ENCODE measurements at places on chromosomes 11 and 22.

- no peak for DNase-seq
These were observed 4.2 kb downstream of the PRRG4 start for GRCh38 chr11:32833921-32834320.

DNA sequence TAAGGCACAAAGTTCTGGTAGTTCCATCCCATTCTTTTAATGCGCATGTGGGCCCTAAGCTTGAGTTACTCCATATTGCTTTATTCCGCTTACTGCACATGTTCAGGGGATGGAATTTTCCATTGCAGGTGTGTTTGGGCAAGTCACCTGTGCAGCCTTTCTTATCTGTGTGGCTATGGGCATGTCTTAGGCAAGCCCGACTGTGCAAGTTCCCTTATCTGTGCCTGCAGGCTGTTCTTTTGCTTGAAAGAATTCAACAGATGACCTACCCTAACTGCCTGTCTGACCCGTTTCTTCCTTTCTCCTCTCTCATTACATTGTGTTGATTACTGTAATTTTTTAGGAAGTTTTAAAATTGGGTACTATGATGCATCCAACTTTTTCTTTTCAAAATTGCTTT is 363.6 kb downstream of the TTC28 start:
- DNase-seq = no peak

- no peak for DNase-seq
These were observed 14.1 kb downstream of the FAM181B start for GRCh38 chr11:82719361-82720105.

GRCh38 chr11:57477507-57478189 is 17.3 kb downstream of the RTN4RL2 start:
- peak; percentile 67 for DNase-seq

GRCh38 chr11:108886005-108886659 is 221.3 kb downstream of the DDX10 start:
- DNase-seq = no peak

DNA sequence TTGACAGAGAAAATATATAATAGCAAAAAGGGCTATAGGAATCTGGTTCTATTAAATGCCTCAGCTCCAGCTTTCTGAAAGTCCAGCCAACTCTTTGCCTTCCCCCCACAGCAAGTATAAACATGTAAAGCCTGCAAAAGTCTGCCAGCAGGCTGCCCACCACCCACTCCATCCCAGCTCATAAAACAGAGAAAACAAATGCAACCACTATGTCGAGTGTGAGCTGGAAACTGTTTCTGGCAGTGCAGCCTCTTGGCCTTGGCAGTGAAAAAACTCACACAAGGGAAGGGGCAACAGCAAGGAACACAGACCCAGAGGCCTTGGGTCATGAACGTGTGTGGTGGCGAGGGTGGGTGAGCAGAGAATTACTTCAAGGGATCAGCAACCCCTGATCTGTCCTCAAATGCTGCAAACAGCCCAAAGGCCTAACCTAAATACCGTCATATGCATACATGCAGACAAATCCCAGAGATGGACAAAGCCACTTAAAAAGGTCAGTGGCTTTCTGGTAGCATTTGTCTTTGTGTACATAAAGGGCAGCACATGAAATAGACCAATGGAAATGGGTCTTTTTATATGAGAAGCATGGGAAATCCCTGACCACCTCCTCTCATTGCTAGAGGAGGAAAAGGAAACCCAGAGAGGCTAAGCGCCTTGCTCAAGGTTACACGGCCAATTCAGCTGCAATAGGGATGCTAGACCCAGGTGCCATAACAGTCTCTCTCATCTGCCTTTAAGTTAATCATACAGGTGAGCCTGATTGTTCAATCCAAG is 74.8 kb downstream of the NAT10 start:
- DNase-seq = no peak

- DNase-seq = no peak
These were observed 767 bp downstream of the SLC43A1 start for GRCh38 chr11:57514538-57515331.

DNA sequence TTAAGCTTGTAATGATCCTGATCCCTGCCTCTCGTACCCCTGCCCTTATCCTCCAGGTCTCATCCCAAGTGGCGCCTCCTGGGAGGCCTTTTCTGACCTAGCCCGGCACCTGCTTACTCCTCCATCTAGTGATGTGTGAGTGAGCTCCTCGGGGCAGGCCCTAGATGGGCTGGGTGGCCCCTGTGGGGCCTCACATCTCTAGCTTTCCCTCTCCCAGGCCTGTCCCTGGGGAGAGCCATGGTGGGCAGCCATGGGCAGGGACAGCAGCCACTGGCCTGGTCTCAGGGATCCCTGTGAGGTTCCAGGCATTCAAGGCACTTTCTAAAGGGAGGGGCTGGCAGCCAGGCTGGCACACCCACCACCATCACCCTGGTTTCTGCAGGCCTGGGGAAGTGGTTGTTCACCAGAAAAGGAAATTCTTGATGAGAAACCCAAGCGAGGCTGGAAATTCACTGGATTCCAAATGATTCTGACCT is 27.9 kb downstream of the GNAZ start:
- no peak for DNase-seq

GRCh38 chr11:66956689-66957290 is 1.4 kb downstream of the PC start:
- DNase-seq = no peak

DNA sequence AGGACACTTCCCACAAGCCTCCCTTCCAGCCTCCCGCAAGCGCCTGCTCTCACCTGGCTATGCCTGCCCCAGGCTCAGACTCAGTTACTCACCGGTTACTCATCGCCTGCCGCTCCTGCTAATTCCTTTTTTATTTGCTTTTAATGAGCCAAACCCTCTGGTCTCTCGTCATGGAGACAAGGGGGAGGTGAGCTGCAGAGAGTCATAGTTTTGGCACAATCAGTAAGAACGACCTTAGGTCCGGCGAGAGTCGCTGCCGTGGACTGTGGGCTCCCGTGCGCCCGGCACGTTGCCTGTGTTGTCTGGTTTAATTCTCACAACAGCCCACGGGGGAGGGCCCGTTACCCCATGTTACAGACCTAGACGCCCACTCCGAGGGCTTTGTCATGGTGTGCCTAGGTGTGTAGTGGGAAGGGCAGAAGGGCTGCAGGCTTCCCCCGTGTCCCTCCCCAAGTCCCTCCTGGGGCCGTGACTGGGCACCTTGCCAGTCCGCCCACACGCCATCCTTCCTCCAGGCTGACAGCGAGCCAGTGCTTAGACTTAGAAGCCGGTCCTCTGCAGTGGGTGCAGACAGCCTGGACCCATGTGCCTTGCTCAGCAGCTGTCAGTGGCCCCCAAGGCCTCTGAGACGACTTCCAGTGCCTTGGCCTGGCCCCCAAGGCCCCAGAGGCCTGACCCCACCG is 42.2 kb downstream of the WNT7B start:
- peak; percentile 12 for DNase-seq

- no peak for DNase-seq
These were observed 650 bp downstream of the PPM1F start for GRCh38 chr22:21951931-21952465.

DNA sequence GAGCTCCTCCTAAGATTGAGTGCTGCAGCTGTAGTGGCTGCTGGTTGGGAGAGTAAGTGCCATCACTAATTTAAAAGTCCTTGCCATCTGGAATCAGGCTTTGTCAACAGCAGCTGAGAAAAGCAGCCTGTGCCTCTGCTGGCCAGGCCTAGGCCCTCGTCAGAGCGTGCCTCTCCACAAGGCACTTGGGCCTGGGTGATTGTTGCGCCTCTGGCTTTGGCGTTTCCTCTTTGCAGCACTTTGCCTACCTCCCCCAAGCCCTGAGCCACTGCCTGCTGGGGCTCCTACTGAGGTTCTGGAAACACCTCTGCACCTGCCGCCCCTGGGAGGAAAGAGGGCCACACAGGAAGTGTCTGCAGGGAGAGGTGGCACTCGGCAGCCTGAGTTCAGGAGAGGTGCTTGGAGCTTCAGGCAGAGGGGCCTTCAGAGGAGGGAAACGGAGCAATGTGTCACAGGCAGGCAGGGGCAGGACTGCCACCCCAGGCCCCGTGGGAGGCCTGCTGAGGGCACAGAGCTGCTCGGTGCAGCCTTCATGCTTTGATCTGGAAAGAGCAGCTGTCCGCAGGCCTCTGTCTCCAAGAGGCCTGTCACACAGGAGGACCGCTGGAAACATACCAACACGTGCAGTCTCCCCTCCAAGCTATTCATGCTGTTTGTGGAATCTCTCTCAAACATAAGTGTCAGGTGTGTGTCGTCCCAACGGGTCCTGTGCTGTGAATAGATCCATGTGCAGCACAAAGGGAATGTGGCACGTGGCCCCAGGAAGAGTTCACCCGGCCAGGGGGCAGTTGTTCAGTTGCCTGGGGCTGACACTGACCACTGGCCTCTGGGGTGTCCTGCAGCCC is 61.5 kb upstream of the EMID1 start:
- peak; percentile 73 for DNase-seq

DNA sequence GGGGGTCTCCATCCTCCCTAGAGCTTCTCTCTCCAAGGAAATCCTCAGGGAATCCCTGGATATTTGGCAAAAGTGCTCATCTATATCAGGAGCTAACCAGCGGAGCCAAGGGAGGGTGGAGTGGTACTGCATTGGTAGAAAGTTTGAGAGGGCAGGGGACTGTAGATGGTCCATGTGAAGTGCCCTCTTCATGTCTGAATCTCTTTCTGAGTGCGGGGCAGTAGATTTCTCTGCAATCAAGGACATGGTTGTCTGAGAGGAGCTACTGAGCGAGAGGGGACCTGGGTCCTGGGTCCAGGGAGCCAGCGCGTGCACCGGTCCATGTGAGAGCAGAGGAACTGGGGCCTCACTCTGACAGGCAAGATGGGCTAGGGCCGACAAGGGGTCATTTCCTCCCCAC is 701 bp downstream of the DIXDC1 start:
- DNase-seq = no peak

- peak; percentile 22 for DNase-seq
These were observed 21.8 kb downstream of the NF2 start for GRCh38 chr22:29625090-29625825.

- peak; percentile 62 for DNase-seq
These were observed 14.5 kb upstream of the MS4A7 start for GRCh38 chr11:60363542-60364470.

- DNase-seq = no peak
These were observed 9.9 kb downstream of the FXYD6 start for GRCh38 chr11:117866526-117866925.

GRCh38 chr11:125372088-125372487 is 124.0 kb downstream of the FEZ1 start:
- no peak for DNase-seq

DNA sequence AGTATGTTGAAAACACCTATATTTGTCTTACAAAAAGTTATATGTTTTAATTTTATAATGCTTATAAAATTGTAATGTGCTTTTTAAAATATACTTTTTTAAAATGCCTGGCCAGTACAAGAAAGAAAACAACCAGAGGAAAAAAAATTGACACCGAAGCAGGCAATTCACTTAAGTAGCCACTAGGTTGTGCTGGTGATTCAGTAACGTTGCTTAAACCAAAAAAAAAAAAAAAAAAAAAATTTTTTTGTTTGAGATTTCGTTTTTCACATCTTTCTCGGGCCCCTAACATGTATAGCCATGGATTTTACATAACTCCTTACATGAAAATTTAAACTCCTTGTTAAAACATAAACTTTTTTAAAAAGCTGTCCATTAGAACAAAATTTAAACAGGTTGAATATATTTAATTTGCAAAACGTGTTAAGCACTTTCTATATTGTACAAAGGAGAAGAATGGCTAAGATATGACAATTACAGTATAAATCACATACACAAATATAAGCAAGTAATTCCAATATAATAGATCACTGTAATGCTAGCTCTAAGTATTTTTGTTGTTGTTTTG is 9.2 kb downstream of the OR8B4 start:
- DNase-seq = peak; percentile 20

DNA sequence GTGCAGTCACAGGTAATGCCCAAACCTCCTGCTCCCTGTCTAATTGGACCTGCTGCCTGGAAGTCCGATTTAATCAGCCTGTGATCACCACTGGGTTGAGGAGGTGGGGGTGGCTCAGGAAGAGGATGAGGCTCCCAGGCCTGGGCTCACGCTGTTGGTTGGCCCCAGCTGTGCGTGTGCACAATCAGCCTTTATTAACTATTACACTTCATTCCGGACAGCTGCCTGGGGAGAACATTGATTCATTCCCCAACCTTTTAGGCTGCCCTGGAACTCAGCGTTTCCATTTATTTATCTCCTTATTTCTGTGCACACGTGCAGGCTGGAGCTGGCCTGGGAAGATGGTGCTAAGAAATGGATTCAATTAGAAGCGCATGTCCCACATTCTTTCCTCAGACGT is 123.4 kb downstream of the DSCAML1 start:
- no peak for DNase-seq

DNA sequence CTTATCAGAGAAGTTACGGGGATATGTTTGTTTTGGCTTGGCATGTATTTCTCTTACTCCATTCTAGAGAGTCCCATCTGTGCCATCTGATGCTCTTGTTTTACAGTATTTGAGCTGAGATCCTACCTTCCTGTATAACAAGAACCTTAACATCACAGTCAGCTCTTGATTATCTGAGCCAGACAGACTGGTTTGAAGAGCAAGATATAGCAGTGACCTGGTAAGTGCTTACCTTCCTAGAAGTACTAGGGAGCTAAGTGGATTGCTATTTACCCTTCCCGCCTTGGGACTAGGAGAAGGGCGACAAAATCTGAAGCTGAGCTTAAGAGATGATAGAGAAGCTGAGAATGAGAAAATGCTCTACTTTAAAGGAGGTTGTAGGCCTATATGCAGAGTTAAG is 235.3 kb downstream of the CSNK2A3 start:
- DNase-seq = peak; percentile 66

DNA sequence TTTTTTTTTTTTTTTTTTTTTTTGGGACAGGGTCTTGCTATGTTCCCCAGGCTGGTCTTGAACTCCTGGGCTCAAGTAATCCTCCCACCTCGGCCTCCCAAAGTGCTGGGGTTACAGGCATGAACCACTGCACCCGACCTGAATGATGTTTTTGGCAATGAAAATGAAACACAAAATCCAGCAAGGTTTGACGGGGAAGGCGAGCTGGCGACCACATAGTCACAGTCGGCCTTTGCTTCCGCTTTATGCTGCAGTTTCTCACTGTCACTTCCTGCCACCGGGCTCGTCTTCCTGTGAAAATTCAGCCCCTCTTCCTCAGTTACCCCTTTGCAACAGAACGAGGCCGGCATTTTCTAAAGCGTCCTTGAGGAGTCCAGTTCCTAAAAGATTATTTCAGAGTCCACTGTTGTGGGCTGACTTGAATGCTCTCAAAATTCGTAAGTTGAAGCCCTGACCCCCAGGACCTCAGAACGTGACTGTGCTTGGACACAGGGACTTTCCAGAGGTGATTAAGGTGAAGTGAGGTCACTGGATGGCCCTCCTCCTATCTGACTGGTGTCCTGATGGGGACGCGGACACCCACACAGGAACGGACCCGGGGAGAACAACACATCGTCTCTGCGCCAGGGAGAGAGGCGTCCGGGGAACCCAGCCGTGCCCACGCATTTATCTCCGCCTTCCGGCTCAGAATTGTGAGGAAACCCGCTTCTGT is 2.9 kb upstream of the BID start:
- no peak for DNase-seq

DNA sequence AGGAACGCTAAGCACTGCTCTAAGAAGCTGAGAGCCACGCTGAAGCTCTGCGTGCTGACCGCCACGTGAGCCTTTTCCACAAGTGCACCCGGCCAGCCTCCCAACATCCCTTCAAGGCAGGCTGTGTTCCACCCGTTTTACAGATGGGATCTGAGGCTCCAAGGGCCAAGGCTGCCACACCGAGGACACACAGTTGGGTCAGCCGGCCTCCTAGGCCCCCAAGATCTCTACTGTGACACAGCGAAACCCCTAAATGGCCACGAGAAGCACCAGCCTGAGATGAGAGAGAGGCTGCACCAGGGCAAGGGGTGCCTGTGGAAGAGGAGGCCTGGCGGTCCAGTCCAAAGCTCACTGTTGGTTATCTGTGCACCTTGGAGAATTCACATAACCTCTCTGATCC is 11.8 kb upstream of the CD5 start:
- no peak for DNase-seq
